ENCODE measurements at places on chromosomes 2 and 18. TPM values are rescaled to one million over a fixed set of nuclear protein-coding genes. Genes with fewer than 3 reads are reported as not detected.

DNA sequence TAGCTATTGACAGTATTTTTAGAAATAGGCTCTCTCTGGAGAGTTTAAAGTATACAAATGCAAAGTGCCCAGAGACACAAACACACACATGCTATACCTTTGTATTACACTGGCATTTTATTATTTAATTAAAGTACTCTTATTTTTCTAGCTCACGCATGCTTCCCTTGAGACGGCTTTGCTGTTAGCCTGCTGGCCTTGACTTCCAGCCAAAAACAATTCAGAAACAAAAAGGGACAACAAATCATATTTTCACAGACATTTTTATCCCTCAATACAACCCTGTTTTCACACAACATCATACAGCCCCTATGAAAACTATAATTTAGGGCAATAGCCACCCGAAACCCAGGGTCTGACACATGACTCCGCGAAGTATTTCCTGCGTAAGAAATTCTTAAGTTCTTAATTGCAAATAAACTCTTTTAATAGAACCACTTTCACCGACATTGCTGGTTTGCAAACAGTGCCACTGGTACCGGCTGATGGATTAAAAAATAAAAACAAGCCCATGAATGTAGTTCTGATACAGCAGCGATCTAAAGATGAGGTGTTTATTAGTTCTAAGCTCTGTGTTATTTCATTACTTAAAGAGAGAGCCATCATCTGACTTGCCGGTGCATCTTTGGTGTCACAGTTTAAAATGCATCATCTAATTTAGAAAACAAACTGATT, 185.1 kb downstream of the TCF4 start:
- DNase-seq, result peak; percentile 43

GRCh38 chr2:45390861-45391260, 220.2 kb downstream of the SRBD1 start:
- no peak for DNase-seq

DNA sequence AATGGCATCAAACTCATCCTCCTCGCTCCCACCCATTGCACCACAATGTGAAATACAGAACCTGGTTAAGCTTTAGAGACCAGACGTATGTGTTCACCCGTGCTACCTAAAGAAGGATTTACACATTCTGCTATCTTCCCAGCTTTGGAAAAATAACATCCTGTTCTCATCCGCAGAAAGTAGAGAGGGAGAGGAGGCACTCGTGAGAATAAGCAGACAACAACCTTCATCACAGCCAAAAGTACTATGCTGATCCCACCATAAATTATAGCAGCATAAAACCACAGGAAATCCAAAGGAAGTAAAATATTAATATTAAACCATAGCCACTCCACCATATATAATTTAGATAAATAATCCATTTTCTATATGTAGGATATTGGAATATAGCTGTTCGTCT, 111.7 kb upstream of the NRP2 start:
- DNase-seq, result no peak

GRCh38 chr2:133483181-133483580, 85.1 kb downstream of the NCKAP5 start:
- DNase-seq, result no peak

Gene G6PC2
- total RNA-seq, result not detected
